ENCODE measurements at places on chromosomes 12 and 14.

DNA sequence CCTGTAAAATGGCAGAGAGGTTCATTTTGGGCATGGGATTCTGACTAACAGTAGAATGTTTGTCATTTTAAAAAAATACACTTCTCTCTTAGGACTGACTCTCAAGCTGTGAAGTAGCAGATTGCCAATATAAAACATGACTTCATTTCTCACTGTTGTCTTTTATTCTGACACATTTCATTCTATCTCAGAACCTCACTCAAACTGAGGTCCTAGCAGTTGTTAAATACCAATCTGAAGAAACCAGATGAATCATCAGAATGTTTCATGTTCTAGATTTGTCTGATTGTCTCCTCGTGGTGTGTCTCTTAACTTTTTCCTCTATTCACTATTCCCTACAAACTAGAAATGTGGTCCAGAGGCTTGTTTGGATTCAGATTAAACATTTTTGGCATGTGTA, 276.5 kb upstream of the NPAS3 start:
- no peak for DNase-seq

DNA sequence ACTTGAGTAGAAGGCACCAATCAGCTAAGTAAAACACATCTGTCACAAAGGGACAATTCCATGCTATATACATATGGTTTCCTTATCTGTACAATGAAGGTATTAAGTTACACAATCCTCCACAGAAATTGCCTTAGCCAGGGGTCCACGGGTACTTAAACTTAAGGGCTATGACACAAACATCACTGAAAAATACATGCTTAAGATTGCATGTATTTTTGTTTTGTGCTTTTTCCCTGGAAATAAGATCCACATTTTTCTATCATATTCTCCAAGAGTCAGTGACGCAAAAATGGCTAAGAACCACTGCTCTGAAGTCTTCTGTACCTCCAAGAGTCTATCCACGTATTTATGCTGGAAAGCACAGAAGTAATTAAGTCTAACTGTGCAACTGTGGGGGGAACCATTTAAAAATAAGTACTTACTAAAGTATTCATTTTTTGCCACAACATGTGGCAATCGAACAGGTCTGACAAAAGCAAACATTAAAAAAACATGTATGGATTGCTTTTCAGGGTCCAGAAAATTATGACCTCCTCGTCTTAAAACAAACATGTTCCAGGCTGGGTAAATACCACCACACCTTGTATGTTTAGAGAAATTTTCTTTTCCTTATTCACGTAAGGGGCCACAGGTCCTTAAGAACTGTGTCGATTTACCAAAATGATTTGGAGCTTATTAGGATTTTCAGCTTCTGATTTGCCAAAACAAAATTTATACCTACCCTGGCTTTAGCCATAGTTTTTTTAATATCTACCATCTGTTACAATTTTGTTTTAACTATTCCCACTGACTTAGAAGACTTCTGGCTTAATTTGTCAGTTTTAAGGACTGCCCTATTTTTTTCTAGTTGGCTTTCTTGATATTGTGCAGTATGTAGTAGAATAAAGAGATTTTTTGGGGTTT, 2.8 kb downstream of the SLC38A2 start:
- no peak for DNase-seq

- DNase-seq: no peak
These were observed 357.2 kb downstream of the BMP4 start for GRCh38 chr14:53599221-53599945.

GRCh38 chr14:22897357-22897756, 14.3 kb downstream of the REM2 start:
- no peak for DNase-seq

GRCh38 chr14:105830171-105830570, 303.8 kb downstream of the TMEM121 start:
- no peak for DNase-seq

- no peak for DNase-seq
These were observed 257.8 kb upstream of the GARIN6 start for GRCh38 chr12:99389751-99390150.

- DNase-seq: no peak
These were observed 59.2 kb upstream of the TSPAN8 start for GRCh38 chr12:71216725-71217579.
